ENCODE measurements at places on chromosomes 6 and 20. TPM values are rescaled to one million over a fixed set of nuclear protein-coding genes. Genes with fewer than 3 reads are reported as not detected.
A peak's percentile ranks its signal among the peaks of the same experiment; 100 is the strongest.

DNA sequence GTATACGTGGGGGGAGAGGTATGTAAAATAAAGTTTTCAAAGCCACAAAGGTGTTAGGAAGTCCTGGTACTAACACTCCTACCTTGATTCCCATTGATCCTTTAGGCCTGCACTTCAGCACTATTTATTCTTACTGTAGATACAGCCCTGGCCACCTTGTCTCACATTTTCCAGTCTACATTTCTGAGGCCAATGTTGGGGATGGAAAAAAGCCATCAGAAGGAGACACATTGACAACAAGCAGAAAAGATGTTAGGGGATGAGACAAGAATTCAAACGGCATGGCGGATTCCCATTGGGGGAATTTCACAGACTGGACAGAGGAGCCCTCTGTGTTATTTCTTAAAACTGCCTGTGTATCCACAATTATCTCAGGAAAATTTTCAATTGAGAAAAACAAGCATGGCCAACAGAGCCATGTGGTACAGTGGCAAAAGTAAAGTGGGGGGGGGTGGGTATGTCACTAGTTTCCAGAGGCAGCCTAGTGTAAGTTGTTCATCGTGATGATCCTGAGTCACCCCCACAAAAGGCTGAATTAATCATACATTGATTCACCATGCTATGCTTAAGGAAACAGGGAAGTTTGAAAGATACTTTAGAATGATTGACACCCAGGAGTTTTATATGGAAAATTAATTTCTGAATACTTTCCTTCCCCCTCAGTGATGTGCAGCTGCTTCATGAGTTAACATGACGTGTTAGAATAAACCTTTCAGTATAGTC lies 40.5 kb downstream of the RREB1 start:
- peak; percentile 82 for DNase-seq

GRCh38 chr20:57601211-57601570 lies 19.0 kb downstream of the ZBP1 start:
- peak; percentile 50 for DNase-seq

GRCh38 chr6:90256698-90257485 lies 39.8 kb downstream of the BACH2 start:
- peak; percentile 71 for DNase-seq

DNA sequence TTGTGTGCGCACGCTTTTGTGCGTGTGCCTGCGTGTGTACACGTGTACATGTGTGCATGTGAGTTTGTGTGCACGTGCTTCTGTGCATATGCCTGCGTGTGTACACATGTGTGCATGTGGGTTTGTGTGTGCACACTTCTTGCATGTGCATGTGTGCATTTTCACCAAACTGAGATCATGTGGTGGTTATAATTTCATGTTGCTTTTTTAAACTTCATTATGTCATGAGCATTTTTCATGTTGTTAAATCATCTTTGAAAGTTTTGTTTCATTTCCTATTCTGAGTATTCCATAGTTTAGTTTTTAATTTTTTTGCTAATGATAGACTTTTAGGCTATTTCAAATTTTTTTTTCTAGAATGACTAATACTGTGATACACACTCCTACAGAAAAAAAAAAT lies 6.4 kb upstream of the CST3 start:
- DNase-seq, result no peak

DNA sequence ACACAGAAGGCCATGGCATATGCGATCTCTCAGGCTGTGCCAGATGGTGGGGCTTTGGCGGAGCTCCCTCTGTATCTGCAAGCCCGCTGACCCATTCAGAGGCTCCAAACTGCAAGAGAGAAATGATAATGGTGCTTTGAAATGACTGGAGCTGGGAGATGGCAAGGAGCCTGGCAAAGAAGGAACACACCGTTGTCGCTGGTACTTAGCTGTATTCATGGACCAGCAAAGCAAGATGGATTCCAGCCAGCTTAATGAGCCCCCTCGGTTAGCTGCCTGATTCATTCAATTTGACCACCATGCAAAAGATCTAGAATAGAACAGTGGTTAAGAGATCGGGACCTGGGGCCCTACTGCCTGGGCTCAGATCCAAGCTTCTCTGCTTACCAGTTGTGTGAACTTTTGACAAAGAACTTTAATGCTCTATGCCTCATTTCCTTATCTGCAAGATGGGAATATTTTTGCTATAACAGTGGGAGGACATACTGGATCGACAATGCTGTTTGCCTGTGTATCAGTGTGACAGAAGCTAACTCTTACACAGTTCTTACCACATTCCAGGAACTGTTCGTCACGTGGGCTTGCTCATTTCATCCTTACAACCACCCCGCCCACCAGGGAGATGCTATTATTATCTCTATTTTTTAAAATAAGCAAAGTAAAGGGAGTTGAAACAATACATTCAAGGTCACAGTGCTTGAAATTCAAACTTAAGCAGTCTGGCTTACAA lies 317.8 kb upstream of the SULF2 start:
- DNase-seq, result no peak

DNA sequence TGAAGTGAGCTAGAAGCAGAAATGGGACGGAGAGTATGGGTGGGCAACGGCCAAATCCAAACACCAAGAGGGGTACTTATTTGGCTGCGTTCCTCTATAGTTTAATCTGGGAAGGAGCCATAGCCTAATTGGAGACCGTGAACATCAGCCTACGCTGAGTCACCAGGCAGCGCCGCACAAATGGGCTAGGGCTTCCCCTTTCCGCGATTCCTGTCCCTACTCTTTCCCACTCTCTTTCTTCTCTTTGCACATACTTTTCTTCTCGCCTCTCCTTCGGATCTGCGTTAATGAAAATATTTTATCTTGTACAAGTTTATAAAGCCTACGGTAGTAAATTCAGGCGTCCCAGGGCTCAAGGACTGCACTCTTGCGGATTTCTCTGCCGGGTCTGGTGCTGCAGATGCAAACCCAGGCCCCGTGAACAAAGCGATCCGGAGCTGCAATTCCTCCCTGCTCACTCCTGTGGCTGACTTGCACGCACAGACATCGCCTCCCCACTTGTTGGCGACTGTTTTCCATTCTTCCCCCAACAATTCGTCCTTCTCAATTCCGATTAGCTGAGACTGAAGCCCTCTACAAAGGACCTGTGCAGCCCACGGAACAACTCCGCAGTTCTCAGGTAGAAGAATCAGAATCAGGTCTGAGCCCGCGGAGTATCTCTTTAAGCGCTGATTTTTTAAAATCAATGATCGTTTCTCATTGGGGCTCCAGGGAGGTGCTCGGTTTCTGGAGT lies 4.2 kb upstream of the TBX18 start:
- peak; percentile 39 for DNase-seq

DNA sequence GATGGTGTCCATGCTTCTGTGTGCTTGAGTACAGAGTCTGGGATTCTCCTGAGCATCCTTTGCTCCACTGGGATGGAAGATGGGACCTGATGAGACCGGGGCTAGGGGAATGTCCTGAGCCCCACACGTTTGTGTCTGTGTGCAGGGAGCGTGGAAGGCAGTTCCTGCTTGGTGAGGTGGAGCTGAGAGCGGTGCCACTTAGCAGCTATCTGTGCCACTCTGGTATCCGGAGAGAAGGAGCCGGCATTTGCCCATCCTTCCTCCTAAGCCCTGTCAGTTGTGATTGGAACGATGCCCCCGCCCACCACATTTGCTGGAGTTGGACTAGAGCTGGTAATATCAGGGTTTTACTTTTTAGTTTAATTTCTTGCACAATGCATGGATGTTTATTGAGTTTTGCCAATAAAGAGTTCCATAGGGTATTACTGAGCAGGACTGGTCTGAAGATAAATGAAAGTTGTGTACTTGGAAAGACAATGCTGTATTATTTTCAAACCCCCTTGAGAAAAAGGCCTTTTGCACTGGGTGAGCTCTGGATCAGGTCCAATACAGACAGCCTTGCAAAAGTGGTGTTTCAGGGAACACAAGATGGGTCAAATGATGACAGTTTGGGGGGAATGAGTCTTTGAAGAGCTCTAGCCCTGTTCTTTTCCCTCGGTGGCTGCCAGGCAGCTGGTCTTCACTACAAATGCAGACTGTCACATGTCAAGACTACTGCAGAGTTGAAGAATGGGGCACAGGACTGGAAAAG lies 130.8 kb downstream of the SYCP2 start:
- no peak for DNase-seq

DNA sequence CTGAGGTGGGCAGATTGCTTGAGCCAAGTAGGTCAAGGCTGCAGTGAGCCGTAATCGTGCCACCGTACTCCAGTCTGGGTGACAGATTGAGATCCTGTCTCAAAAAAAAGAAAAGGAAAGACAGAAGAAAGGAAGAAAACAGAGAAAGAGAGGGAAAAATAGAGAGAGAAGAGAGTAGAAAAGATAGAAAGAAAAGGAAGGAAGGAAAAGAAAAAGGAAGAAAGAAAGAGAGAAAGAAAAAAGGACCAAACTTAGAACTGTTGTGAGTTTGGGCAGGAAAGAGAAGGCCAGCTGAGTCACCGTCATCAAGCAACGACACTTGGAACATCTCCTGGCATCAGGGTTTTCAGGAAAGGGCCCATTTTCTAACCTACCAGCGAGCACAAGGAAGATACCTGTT lies 96.0 kb upstream of the AKAP12 start:
- no peak for DNase-seq

LEMD2 gene
- total RNA-seq, result 47.5 TPM

Data from mammary epithelial cell (primary cell).